ENCODE measurements at places on chromosomes 4 and X.

DNA sequence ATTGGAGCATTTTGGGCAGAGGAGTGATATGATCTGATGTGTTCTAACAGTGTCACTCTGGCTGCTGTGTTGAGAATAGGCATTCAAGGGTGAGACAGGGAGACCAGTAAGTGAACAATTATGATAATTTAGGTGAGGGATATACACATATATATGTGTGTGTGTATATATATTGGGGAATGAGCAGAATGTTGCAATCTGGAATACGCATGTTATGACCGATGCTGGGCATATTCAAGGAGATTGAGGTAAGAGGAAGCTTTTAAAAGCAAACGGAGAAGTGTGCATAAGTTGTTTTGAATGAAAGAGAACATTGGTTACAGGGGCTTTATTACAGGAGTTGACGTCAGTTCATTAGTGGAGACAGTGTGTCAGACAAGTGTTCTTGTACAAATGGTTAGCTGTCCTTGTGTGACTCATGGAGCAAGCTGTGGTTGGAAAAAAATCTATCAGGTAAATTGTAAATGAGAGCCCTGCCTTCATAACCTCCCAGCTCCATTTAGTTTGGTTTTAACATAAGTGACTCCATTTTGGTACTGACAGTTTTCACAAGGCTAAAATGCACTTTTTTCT is 442.5 kb upstream of the LCORL start:
- DNase-seq: no peak

- DNase-seq: no peak
Observed at GRCh38 chr4:3724319-3725231, 41.6 kb upstream of the ADRA2C start.

- no peak for DNase-seq
Observed at GRCh38 chr4:31069151-31069550, 349.0 kb downstream of the PCDH7 start.

GRCh38 chrX:25277574-25277973 is 261.8 kb upstream of the ARX start:
- DNase-seq: no peak

- no peak for DNase-seq
Observed at GRCh38 chrX:100895365-100896075, 21.4 kb upstream of the NOX1 start.

- no peak for DNase-seq
Observed at GRCh38 chrX:112688242-112688641, 8.5 kb upstream of the LHFPL1 start.

GRCh38 chrX:87518504-87518903 is 902 bp downstream of the KLHL4 start:
- no peak for DNase-seq

- DNase-seq: no peak
Observed at GRCh38 chr4:82865592-82865991, 25.4 kb downstream of the SEC31A start.

DNA sequence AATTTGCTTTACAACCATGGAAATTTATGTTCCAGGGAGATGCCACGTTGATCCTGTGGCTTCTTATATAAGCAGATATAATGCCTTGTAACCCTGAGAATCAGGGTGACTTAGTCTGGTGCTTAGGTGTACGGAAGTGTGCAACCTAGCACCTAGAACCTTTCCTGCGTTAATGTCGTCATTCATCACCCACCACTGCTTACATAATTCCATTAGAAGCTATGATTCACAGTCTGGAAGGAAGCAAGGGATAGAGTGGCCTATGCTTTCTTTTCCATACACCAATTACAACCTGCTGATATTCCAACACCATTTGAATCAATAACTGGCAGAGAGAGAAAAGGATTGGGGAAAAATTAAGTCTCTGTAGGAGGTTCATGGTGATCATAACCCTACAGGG is 17.3 kb upstream of the CXCL8 start:
- no peak for DNase-seq

DNA sequence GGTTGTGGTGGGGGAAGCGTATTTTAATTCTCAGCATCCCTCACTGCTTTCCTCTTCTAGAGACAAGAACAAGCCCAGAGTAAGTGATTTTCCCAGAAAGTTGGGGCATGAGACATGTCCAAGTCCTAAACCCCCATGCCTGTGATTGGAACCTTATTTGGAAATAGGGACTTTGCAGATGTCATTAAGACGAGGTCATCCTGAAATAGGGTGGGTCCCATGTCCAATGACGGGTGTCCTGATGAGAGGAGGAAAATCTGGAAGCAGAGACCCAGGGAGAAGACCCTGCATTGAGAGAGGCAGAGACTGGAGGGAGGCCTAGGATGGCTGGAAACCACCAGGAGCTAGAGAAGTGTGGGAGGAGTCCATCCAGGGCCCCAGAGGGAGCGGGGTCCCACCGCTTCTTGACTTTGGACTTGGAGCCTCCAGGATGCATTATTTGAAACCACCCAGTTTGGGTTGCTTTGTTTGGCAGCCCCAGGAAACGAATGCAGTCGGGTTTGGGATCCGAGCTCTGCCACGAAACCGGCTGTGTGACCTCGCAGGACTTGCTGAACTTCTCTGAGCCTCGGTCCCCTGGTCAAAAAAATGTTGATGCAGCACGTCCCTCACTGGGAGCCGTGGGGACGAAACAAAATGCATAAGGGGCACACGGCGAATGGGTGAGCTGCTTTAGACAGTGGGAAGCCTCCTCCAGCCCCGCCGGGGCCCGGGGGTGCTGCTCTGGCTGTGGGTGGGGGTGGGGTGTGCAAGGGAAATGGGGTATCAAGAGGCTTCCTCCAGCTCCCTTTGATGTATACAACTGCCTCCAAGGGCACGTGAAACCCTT is 113.9 kb downstream of the CPZ start:
- DNase-seq: no peak

DNA sequence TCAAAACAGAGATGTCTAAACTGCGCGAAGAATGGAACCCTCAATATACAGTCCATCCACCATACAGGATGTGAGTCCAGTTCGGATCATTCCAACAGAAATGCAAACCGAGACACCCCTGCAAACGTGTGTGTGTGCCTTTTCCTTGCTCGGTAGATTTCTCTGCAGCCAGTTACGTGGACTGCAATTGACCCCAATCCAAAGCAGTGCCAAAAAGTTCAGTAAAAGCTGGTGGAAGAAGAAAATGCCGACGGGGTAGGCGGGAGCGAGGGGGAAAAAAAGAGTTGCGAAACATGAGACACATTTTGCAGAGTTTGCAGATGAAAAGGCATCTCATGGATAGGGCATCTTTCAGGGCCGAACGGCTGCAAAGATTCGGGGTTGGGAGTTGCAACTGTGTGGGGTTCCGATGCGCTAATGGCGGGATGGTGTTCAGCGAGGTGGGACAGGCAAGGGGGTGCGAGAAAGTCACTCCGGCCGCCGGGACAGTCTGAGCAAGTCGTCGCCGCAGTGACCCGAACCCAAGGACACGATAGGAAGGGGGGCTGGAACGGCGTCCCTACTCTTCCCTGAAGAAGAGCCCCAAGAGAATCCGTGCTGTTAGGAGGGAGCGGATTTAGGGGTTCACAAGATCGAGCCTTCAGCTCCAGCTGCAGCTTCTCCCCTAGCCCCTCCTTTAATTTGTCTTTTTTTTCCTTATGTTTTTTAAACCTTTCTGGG is 3.8 kb downstream of the PHOX2B start:
- DNase-seq: no peak

DNA sequence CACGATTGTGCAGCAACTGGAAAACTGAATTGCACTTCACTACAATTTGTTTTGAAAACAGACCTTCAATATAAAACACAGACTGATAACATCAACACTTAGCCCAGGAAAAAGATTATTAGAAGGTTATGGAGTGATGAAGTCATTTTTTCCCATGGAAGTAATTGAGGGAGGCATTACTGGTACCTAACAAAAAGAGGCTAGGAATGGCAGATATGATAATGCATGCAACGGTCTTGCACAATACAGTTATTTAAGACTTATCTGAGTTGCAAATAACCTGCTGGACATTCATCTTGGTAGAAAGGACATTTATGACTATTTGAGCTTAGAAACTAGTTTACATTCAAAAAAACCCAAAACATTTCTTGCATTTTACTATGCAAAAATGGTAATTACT is 1031.9 kb downstream of the FAT4 start:
- DNase-seq: no peak

DNA sequence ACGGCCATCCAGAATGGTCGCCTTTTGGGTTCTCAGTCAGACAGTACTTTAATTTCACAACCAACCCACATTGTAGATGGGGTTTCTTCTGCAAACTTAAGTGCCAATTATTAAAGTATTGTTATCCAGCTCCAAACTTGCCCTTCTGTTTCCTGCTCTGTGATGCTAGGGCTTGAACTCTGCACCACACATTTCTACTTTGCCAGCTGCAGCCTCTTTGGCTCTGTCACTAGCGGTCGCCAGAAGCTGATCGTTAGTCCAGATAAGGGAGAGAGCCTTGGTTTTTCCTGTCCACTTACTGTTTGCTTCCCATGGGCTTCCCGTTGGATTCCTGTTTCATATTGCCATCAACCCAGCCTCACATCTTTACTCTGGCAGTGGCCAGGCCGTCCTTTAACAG is 196.6 kb downstream of the ASB9 start:
- no peak for DNase-seq

DNA sequence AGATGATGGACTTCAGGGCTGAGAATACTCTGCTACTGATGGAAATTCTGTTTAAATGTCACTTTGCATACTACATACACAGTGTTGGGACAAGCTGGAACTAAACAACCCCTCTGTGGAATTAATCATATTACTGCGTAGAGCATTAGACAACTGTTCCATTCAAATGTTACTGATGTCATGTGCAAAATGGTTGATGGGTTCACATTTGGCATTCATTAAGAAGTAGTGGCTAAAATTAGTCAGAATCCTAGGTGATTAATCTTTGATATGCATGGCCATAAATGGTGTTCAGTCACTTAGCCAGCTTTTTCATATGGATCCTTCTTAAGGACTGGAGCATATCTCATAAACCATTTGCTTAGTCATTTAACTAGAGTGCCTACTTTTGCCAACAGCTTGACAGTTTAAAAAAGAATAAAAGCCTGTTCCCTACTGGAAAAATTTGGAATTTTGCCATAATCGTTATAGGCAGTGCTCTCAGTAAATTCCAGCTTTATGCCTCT is 105.2 kb downstream of the RNF150 start:
- DNase-seq: no peak

GRCh38 chr4:40630335-40631021 is 814 bp upstream of the RBM47 start:
- no peak for DNase-seq

DNA sequence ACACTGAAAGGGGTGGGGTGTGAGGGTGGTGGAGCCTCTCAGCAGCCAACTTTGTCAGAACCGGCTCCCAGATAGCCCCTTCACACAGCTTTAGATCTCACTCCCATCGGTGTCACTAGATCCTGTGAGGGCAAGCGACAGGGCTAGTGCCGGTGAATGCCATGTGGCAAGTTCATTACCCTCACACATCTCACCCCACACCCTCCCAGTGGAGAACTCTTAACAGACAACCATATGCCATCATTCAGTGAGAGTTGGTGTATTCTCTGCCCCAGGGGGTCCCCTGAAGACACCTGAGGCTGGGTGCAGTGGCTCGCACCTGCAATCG is 15.3 kb downstream of the SEPTIN6 start:
- DNase-seq: no peak

GRCh38 chr4:180993244-180993836 is 1249.9 kb upstream of the TENM3 start:
- no peak for DNase-seq

GRCh38 chr4:171130256-171130801 is 682.9 kb upstream of the GALNTL6 start:
- DNase-seq: no peak
